H9 (cell line): ENCODE measurements at places on chromosomes 5 and 9. TPM values are rescaled to one million over a fixed set of nuclear protein-coding genes. Genes with fewer than 3 reads are reported as not detected.

ANKRD18A gene
- total RNA-seq = 11.8 and 14.4 TPM in 2 replicates

C1QTNF3 gene
- total RNA-seq = 1.1 TPM in 2 replicates

CDC20B gene
- total RNA-seq = 0.18 and 0.26 TPM in 2 replicates

FST gene
- total RNA-seq = 109 and 111 TPM in 2 replicates

MARCOL gene
- not detected in 2 replicates for total RNA-seq

RNF183 gene
- total RNA-seq = 0.33 TPM in 1 of 2 replicates, not detected in the other

ADRA1B gene
- total RNA-seq = not detected in 2 replicates

TAF11L10 gene
- not detected in 2 replicates for total RNA-seq

RAB3C gene
- total RNA-seq = 11.5 and 16.3 TPM in 2 replicates

SLIT3 gene
- total RNA-seq = 0.75 and 0.92 TPM in 2 replicates

OGN gene
- not detected in 2 replicates for total RNA-seq

NR4A3 gene
- 0.20 and 0.24 TPM in 2 replicates for total RNA-seq

CXCL14 gene
- total RNA-seq = 1.1 TPM in 2 replicates

TTC16 gene
- not detected in 2 replicates for total RNA-seq
